Kidney (tissue), 22 donors: ENCODE measurements at places on chromosomes 3 and 15.
A peak's percentile ranks its signal among the peaks of the same experiment; 100 is the strongest.

GRCh38 chr3:111998636-111999483 lies at the start of gene TAGLN3:
TSS of gene TAGLN3 (plus strand) at chr3:111998922. CDS start at chr3:111999423, 501 bp downstream.
- no peaks in the 10 kb centered on the region for H3K4me1 ChIP-seq
- no peaks in the 10 kb centered on the region for H3K36me3 ChIP-seq
- H3K27me3 ChIP-seq: no peaks in the 10 kb centered on the region
- DNase-seq: peak; percentile 74
- no peak within 1 kb of the TSS for H3K27ac ChIP-seq
- H3K4me3 ChIP-seq: peak within 1 kb of the TSS; percentile 58

- no peak overlapping the region for H3K27ac ChIP-seq
- no peaks in the 10 kb centered on the region for H3K36me3 ChIP-seq
- H3K4me3 ChIP-seq: no peak overlapping the region
Observed at GRCh38 chr3:99430348-99431134, 207.9 kb upstream of the COL8A1 start.

GRCh38 chr3:193053046-193053435 lies 135.4 kb upstream of the MB21D2 start:
- no peaks in the 10 kb centered on the region for H3K4me1 ChIP-seq
- no peaks in the 10 kb centered on the region for H3K36me3 ChIP-seq
- no peak for DNase-seq
- H3K4me3 ChIP-seq: no peak overlapping the region
- H3K27ac ChIP-seq: no peak overlapping the region
- H3K27me3 ChIP-seq: no peaks in the 10 kb centered on the region

- H3K27me3 ChIP-seq: no peaks in the 10 kb centered on the region
- H3K4me1 ChIP-seq: no peaks in the 10 kb centered on the region
- H3K36me3 ChIP-seq: no peaks in the 10 kb centered on the region
- DNase-seq: no peak
- H3K27ac ChIP-seq: no peak overlapping the region
Observed at GRCh38 chr3:190848870-190849269, 13.6 kb downstream of the GMNC start.

DNA sequence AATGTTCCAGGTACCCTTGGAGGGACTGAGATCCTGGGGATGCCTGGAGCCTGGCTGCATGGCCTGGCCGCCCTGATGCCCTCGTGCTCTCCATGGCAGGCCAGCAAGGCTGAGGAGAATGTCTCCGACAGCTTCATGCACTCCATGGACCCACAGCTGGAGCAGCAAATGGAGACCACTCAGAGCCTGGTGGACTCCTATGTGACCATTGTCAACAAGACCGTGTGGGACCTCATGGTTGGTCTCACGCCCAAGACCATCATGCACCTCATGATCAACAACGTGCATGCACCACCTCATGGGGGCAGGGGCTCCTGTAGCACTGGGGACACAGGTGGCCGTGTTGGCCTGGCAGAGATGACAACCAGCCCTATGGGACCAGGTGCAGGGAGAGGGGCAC lies 19.7 kb downstream of the GOLGA6A start:
- H3K4me1 ChIP-seq: no peaks in the 10 kb centered on the region
- H3K27me3 ChIP-seq: no peaks in the 10 kb centered on the region
- no peak overlapping the region for H3K4me3 ChIP-seq
- no peak overlapping the region for H3K27ac ChIP-seq
- no peaks in the 10 kb centered on the region for H3K36me3 ChIP-seq

DNA sequence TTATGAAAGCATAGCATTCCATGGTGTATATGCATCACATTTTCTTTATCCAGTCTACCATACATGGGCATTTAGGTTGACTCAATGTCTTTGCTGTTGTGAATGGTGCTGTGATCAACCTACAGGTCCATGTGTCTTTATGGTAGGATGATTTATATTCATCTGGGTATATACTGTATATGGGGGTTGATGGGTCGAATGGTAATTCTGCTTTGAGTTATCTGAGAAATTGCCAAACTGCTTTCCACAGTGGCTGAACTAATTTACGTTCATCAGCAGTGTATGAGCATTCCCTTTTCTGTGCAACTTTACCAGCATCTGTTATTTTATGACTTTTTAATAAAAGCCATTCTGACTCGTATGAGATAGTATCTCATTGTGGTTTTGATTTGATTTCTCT lies 662.4 kb upstream of the BCHE start:
- H3K4me1 ChIP-seq: no peaks in the 10 kb centered on the region
- H3K27ac ChIP-seq: no peak overlapping the region
- no peak for DNase-seq
- H3K27me3 ChIP-seq: no peaks in the 10 kb centered on the region
- no peaks in the 10 kb centered on the region for H3K36me3 ChIP-seq

DNA sequence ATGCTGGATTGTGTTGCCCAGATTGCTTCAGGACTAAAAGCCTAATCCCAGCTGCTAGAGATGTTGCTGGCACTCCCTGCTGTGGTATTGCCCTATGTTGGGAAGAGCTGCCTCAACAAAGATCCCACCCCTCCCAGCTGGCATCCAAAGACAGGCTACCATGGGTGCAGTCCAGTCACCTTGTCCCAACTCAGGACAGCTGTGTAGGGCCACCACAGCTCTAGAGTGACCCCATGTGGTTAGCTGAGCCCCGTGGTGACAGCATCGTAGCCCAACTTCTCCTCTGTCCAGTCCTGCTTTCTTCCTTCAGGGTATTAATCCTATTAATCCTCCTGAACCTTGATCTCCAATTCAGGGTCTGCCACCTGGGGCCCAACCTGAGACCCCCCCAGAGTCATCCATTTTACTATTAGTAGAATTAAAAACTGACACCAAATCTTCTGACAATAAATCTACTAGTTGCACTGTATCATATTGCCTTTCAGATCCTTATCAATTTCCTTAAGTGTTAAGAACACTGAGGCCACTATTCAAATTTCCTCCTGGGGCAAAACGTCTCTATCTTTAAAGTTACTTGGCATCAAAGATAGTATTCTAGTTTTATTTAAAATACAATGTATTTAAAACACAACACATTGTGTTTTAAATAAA lies 83.5 kb downstream of the AQP9 start:
- DNase-seq: no peak
- no peaks in the 10 kb centered on the region for H3K4me1 ChIP-seq
- H3K36me3 ChIP-seq: no peaks in the 10 kb centered on the region
- H3K27me3 ChIP-seq: no peaks in the 10 kb centered on the region
- no peak overlapping the region for H3K4me3 ChIP-seq
- no peak overlapping the region for H3K27ac ChIP-seq

DNA sequence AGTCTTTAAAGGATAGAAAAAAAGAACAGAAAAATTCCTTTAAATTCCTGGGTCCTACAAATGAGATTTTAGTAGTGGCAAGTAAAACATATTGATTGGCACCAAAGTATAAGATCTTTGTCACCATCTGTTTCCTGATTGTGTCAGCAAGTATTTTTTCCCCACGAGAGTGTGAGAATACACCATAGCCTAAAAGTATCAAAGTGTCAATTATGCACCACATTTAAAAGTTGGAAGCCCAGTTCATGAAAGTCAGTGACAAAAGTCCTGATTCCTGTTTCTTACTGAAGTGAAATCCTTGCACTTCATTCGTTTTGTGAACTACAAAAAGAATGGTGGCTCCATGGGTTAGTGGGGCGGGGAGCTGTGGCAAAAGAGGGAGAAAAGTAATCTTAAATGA lies 83.8 kb upstream of the DPH6 start:
- no peak for DNase-seq
- no peak overlapping the region for H3K4me3 ChIP-seq
- H3K36me3 ChIP-seq: no peaks in the 10 kb centered on the region
- no peaks in the 10 kb centered on the region for H3K27me3 ChIP-seq
- no peak overlapping the region for H3K27ac ChIP-seq

GRCh38 chr3:46848271-46849044 lies 14.8 kb downstream of the MYL3 start:
- H3K27ac ChIP-seq: no peak overlapping the region
- no peaks in the 10 kb centered on the region for H3K36me3 ChIP-seq
- H3K4me3 ChIP-seq: no peak overlapping the region
- H3K4me1 ChIP-seq: no peaks in the 10 kb centered on the region

DNA sequence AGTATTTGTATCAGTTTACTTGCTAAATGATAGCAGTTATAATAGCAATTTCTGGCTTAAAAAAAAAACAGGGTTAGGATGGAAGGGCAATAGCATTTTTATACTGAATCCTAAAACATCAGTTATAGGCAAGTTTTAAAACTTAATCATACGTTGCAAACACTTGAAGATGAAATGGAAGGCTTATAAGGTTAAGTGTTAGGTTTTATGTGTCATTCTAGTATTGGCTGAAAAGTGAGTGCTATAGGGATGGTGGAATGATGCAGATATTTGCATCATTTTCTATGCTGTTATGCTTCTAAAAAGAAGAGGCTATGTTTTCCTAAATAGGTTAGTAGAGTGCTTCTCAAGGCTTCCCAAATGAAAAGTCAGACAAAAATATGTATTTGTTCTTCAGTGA lies 23.3 kb downstream of the ARIH1 start:
- H3K36me3 ChIP-seq: no peaks in the 10 kb centered on the region
- H3K4me3 ChIP-seq: no peak overlapping the region
- no peak overlapping the region for H3K27ac ChIP-seq
- DNase-seq: no peak
